ENCODE measurements at places on chromosomes 1 and 21. TPM values are rescaled to one million over a fixed set of nuclear protein-coding genes. Genes with fewer than 3 reads are reported as not detected.

Gene CERS2
- polyA plus RNA-seq, result 277 TPM

Gene EXOSC10
- polyA plus RNA-seq, result 44.2 TPM

Gene ST6GALNAC5
- 3.7 TPM for polyA plus RNA-seq

Gene ATF3
- polyA plus RNA-seq, result 129 TPM

Gene CZIB
- polyA plus RNA-seq, result 53.9 TPM

GRCh38 chr1:111471012-111471411, 2.8 kb upstream of the C1orf162 start:
- no peak for DNase-seq

DNA sequence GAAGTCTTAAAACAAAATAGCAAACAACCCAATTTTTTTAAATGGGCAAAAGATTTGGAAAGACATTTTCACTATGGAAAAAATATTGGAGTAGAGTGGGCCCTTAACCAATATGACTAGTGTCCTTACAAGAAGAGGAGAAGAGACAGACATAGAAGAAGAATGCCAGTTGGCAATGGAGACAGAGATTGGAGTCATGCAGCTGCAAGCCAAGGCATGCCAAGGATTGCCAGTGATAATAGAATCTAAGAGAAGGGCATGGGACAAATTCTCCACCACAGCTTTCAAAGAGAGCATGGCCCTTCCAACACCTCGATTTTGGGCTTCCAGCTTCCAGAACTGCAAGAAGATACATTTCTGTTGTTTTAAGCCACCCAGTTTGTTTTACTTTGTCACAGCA, 92.7 kb downstream of the RGS2 start:
- no peak for DNase-seq

- DNase-seq, result no peak
These were observed 11.2 kb downstream of the TRIM62 start for GRCh38 chr1:33170351-33171274.

- DNase-seq, result peak; percentile 27
These were observed 7.9 kb downstream of the TIAM1 start for GRCh38 chr21:31335957-31336738.

DNA sequence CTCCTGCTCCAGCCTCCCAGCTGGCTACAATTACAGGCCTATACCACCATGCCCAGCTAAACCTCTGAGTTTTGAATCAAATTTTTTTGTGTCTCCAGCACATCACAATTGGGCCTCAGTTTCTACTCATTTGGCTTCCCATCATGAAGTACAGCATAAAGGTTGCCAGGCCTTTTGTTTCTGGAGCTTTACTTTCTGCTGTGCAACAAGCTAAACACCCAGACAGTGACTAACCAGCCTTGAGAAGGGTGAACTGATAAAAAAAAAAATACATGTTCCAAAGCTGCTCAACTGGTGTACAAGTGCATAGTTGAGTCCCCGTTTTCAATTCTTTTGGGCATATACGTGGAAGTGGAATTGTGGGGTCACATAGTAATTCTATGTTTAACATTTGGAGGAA, 25.1 kb downstream of the TIAM1 start:
- no peak for DNase-seq

GRCh38 chr1:41713557-41714327, 205.0 kb downstream of the HIVEP3 start:
- peak; percentile 67 for DNase-seq
